ENCODE measurements at places on chromosomes 16 and 17. TPM values are rescaled to one million over a fixed set of nuclear protein-coding genes. Genes with fewer than 3 reads are reported as not detected.

CDH11 gene
- polyA plus RNA-seq, result 221 TPM

CD300LB gene
- polyA plus RNA-seq, result 0.20 TPM

VTN gene
- polyA plus RNA-seq, result 19.4 TPM

SCIMP gene
- polyA plus RNA-seq, result 1.3 TPM

TLCD3B gene
- polyA plus RNA-seq, result 1.3 TPM

MEOX1 gene
- 20.1 TPM for polyA plus RNA-seq

KRTAP3-2 gene
- not detected for polyA plus RNA-seq

REXO5 gene
- polyA plus RNA-seq, result 5.2 TPM

Measured in renal cortex interstitium (tissue), 15 donors.